ENCODE measurements at places on chromosomes 1 and 21.

GRCh38 chr1:220889333-220889732, 10.1 kb downstream of the HLX start:
- DNase-seq: no peak

DNA sequence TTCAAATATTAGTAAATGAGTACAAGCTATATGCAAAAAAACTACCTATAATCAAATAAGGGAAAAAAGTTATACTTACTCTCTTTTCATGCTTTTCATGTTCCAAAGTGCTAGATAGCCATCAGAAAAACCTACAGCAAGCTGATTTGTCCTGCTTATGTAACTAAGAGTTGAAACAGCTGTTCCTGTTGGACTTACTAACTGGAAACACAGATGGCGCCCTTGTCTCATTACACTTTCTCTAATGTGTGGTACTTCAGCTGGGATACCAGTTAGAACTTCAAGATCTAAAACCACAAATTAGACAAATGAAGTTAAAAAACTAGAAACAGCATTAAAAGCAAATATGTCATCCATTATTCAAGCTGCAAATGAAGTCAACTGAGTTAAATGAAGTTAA, 24.3 kb downstream of the AHCTF1 start:
- DNase-seq: peak; percentile 14

DNA sequence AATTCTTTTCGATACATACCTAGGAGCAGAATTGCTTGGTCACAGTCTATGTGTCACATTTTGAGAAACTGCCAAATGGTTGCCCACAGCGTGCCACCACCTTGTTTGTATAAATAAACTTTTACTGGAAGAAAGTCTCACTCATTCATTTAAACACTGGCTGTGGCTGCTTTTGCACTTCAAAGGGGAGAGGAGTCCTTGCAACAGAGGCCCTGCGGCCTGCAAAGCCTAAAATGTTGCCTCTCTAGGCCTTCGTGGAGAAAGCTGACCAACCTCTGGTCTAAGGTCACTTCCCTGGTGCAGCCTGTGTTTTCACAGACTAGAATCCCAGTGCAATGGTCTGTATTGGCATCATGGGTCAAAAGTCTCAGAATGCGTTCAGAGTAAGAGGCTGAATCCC, 8.3 kb downstream of the RIPK4 start:
- DNase-seq: no peak

DNA sequence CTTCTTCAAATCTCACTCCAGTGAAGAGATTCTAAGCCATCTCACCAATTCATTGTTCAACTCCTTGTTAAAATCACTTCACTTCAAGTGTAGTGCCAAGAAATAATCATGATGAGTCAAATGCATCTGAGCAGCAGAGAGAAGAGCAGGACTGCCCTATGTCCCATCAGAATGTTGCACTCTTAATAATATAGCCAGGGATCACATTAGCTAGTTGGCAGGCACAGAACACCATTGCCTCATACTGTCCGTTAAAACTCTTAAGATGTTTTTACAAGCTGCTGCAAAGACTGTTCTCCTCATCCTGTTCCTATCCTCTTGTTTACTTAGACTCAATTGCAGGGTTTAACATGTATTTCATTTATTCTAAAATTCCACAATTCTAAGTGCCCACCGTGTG, 432.9 kb downstream of the PLPP3 start:
- DNase-seq: peak; percentile 22

DNA sequence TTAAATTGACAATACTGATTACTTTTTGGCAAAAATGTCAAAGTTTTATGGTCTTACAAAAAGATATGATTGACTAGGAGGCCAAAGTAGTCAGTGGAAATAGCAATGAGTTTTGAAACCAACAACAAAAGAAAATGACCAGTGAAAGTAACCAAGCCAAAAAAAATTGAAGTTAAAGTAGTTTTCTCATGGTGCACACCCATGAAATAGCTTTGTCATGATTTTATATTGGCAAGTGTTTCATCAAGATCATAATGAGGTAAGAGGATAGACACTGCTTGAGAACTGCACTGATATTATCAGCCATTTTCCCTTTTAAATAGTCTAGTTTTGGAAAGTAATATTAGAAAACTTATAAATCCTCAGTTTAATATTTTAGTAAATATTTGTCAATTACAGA, 206.2 kb upstream of the ADAMTS5 start:
- no peak for DNase-seq

- no peak for DNase-seq
These were observed 175.7 kb downstream of the ST6GALNAC3 start for GRCh38 chr1:76250271-76250670.

DNA sequence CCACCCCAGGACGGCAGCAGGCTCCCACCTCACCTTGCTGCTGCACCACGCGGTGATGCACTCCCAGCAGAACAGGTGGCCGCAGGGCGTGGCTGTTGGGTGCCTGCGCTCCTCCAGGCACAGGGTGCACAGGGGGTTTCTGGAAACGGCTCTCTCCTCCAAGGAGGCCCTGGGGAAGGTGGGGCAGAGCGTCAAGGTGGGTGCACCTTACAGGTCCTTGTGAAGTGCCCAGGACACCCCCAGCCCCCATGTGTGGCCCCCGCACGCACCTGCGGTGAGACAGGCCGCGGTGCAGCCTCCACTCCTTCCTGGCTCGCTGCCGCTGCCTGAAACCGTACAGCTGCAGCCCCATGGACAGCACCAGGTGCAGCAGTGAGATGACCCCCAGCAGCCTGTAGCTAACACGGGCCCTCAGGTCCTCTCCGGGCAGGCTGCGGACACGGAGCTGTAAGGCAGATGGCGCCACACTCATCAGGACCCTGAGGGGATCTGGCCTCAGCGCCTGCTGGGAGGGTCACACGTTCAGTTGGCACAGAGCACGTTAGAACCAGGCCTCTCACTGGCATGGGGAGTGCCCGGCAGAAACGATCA, 5.8 kb downstream of the PEX10 start:
- no peak for DNase-seq
